ENCODE measurements at places on chromosomes 4 and X.

DNA sequence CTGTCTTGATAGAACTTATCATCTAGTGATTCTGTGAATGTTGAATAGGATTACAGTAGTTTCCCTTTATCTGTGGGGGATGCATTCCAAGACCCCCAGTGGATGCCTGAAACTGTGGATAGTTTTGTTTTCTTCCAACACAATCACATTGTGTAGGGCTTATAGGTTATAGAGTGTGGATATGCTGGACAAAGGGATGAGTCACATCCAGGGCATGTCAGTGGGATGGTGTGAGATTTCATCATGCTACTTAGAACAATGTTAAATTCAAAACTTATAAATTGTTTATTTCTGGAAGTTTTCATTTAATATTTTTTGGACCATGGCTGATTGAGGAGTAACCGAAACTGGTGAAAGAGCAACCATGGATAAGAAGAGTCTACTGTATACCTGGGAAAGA, 432.3 kb upstream of the ATOH1 start:
- no peak for DNase-seq

DNA sequence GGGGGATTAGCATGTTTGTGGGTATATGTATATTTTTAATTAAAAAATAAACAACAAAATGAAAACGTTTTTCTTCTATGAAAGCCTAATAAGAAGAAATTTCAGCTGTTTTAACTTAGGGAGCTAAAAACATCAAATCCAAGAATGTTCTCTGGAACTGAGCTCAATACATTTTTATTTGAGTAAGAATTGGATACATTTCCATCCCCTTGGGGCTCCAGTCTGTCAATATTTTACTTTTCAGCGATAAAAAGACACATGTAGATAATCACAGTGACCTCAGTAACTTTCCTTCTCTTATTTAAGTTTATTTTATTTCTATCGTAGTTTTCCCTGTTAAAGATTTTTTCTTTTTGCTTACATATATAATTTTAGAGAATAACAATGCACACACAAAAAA, 59.3 kb downstream of the ELOVL6 start:
- DNase-seq, result no peak

GRCh38 chr4:142191901-142192300, 555.5 kb downstream of the IL15 start:
- no peak for DNase-seq

DNA sequence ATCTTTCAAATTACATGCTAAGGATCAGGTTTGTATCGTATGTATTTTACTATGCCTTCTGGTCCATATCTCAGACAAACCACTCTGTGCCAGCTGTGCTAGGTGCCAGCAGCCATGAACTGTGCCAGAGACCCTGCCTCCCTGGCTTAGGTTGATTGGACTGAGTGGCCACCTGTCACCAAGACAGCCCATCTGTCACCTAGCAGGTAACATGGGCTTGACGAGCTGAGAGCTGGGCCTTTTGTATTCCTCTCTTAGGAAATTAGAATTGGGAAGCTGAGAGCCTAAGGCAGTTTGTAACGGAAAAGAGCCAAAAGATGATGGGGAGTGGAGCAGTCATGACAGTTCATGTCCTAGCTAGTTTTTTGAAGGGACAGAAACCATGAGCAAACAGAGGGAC, 42.5 kb downstream of the TMEM164 start:
- DNase-seq, result no peak

GRCh38 chr4:78634011-78634664, 82.6 kb downstream of the ANXA3 start:
- DNase-seq, result no peak

DNA sequence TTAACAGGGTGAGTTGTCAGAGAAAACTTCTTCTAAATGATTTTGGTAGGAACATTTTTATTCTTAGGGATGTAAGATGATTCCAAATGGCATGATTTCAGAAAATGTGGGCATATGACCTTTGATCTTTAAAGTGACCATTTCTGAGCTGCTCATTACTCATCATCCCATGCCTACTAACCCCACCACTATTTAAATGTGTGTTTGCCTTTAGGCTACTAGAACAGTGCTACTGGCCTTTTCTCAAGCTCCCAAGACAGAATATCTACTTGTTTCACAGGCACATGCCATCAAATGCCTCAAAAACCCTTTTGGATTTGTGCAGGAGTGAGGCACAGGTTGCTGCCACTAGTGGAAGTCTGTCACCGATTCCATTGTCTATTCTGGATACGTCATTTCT, 428.2 kb downstream of the ADAM29 start:
- peak; percentile 10 for DNase-seq

GRCh38 chrX:2159393-2159792, 341.4 kb downstream of the DHRSX start:
- DNase-seq, result no peak

- no peak for DNase-seq
Observed at GRCh38 chr4:163587867-163588266, 93.4 kb downstream of the TMA16 start.

DNA sequence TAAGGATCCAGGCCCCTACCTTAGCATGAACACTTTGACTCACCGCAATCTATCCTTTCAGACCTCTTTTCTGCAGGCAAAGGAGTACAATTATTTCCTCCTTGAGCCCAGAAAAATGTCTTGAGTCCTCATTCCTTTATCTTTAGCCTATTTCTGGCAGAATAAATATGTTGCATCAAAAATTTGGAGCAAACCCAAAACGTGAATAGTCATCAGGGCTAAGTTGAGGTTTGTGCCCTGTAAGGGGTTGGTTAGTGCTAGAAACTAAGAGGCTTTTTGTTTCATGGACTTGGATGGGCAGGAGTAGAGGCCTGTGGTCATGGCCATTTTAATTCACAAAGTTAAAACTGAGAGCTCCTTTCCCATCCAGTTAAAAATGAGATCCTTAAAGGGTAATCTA, 460.3 kb downstream of the GBA3 start:
- no peak for DNase-seq

DNA sequence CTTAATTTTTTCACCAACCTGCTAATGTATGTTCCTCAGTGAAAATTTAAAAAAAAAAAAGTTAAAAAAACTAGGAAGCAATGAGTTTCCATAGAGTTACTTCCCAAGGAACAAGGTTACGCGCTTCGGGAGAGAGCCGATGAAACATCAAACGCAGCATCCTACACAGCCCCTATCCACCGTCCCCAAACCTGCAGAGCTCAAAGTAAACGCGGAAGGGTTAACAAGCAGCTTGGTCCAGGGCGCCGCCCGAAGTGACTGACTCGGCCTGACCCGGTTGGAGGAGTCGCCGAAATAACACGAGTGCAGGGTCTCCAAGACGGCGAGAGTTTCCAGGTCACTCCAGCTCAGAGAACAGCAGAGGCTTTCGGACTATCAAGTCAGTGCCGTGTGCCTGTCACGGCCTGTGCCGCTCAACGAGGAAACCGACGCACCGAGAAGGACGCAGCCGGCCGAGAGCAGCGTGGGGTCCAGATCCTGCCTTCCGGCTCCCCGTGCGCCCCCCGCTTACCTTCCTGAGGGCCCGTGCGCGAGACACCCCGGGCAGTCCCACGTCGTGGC, 512 bp downstream of the NOP14 start:
- no peak for DNase-seq

DNA sequence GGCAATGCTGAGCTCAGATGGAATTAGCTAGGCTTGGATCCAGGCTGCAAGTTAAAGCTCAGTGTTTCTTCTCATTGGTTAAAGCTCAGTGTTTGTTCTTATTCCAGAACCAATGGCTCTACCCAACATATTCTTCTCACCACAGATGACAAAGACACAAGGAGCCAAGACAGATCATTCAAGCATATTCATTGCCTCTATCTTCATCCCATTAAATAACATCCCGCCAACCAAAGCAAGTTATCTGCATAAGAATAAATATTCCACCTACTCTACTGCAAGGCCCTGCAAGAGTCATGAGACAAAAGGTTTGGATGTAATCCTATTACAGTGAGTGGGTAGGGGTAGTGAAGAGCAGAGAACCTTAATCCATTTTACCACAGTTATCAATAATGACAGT, 766.5 kb downstream of the C4orf33 start:
- DNase-seq, result no peak

GRCh38 chrX:128931071-128931470, 592.2 kb downstream of the SMARCA1 start:
- no peak for DNase-seq

DNA sequence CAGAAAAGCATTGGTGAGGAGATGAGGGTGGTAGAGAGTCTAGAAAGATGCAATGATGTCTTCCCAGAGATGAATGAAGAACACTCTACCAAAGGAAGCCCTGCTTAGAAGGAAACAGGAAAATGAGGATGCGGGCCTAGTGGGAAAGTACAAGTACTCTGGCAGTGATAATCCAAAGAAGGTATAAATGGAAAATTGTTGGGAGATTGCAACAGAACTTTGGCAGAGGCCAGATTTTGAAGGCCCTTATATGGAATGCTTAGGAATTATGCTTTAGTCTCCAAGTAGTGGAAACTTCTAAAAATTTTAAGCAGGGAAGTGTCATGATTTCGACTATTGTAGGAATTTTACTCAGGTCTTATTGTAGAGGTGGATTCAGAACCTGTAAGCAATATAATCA, 11.0 kb downstream of the ARSJ start:
- DNase-seq, result no peak

DNA sequence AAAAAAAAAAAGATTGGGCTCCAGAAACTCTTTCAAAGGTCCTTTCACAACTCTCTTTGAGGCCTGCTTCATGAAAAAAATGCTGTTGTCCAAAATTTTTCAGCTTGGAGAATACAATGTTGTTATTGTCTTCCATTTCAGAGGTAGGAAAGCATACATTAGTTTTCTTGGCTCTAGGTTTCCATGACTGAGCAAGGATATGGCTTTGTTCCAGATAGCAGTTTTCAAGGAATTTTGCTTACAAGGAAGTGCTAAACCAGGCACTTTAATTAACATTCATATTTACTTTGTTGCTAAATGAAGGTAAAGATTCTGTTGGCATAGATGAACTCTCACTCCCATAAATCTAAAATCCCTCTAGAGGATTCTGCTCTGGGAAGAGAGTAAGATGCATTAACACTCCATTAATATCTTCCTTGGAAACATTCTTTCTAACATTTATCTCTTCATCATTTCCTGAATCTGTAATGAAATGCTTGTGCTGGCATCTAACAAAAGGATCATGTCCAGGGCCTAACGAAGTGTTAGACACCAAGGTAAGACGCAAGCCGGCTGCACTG, 118.4 kb downstream of the COL25A1 start:
- DNase-seq, result no peak

- no peak for DNase-seq
Observed at GRCh38 chrX:72045141-72045540, 86.6 kb downstream of the RTL5 start.

DNA sequence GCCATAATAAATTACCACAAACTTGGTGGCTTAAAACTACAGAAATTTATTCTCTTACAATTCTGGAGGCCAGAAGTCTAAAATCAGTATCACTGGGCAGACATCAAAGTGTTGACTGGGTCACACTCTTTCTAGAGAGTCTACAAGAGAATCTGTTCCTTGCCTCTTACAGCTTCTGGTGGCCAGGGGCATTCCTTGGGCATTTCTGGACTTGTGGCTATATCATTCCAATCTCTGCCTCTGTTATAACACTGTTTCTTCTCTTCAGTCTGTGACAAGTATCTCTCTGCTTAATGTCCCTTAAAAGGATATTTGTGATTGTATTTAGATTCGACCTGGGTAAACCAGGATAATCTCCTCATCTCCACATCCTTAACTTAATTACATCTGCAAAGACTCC, 207.3 kb upstream of the DCAF8L1 start:
- DNase-seq, result no peak

- no peak for DNase-seq
Observed at GRCh38 chr4:152273343-152273742, 262.5 kb downstream of the FBXW7 start.

DNA sequence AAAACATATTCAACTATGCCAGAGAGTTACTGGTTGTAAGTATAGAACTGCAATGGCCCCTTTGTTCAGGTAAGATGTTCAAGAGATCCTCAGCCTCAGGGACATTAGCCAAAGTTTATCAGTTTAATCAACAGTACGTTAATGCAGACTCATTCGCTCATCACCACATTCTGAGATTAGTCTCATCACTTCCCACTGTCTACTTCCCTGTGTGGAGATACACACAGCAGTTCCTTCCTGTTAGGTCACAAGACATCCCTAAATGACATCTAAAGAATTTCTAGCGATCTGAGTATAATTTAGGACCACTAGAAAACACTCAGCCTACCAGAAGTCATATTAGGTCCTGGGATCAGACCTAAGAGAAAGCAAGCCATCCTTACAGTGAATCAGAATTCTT, 10.4 kb downstream of the SLC10A7 start:
- no peak for DNase-seq

- DNase-seq, result no peak
Observed at GRCh38 chr4:125891597-125892258, 577.0 kb downstream of the FAT4 start.

DNA sequence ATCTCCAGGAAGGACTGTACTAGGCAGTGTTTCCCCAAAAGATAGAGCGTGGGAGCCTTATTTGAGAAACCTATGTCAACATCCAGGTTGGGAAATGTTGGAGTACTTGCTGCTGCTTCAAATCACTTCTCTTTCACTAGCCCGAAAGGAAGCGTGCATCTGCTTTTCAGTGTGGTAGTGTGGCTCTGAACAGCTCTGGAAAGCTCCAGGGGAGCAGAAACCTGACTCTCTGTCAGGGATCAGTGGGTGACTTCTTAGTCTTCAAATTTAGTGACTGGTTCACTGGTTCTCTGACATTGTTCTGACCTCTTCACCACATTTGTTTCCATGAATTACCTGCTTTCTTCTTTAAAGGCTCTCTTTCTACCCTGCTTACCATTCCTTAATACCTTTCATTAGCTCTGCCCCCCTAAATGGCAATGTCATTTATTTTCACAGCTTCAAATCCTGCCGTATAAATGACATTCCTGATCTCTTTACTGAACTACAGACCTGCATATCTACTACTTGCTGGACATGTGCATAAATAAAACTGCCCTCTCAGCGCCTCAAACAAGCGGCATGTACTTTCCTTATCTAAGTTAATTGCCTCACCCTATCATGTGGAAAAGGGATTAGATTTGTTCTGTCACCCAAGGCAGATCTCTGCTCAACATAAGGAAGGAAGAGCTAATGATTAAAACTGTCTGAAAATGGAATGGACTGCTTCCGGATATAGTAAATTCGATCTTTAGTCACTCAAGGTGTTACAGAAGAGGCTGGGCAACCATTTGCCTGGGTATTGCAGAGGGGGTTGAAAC, 37.0 kb downstream of the DLG3 start:
- DNase-seq, result no peak

- DNase-seq, result no peak
Observed at GRCh38 chr4:113445286-113445685, 316.3 kb downstream of the CAMK2D start.

DNA sequence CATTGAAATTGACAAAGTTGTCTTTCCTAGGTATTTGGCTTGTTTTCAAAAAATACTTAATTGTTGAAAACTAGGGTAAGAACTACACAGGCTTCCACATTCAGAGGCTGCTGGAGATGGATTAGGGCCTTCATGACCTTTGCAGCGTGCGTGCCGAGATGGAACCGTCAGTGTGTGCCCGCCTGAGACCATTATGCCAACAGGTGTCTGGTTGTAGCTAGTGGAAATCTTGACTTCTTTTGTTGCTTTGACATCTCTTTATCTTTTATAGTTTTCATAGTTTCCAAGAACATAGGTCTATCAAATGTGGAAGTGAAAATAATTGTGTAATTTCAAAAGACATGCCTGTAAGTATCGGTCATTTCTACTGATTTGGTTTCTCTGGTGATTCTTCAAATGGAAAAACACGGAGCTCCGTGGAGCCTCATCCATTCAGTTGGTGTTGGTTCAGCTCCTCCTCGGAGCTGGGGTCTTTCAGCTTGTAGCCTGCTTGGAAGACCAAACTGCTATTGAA, 38.9 kb upstream of the CLCN4 start:
- DNase-seq, result no peak
